ENCODE measurements at places on chromosomes 6 and 20.

GRCh38 chr6:108557494-108558371, 3.0 kb upstream of the FOXO3 start:
- H3K4me1 ChIP-seq: peaks cover 27% of the 10 kb centered on the region
- DNase-seq: peak; percentile 54
- H3K27me3 ChIP-seq: peaks cover 47% of the 10 kb centered on the region
- H3K4me3 ChIP-seq: peak overlapping the region; percentile 88

GRCh38 chr6:1281746-1282145, 30.2 kb upstream of the FOXQ1 start:
- no peak for DNase-seq
- peaks cover 18% of the 10 kb centered on the region for H3K27me3 ChIP-seq
- no peak overlapping the region for H3K27ac ChIP-seq
- H3K36me3 ChIP-seq: no peaks in the 10 kb centered on the region
- H3K4me1 ChIP-seq: no peaks in the 10 kb centered on the region
- H3K4me3 ChIP-seq: no peak overlapping the region

DNA sequence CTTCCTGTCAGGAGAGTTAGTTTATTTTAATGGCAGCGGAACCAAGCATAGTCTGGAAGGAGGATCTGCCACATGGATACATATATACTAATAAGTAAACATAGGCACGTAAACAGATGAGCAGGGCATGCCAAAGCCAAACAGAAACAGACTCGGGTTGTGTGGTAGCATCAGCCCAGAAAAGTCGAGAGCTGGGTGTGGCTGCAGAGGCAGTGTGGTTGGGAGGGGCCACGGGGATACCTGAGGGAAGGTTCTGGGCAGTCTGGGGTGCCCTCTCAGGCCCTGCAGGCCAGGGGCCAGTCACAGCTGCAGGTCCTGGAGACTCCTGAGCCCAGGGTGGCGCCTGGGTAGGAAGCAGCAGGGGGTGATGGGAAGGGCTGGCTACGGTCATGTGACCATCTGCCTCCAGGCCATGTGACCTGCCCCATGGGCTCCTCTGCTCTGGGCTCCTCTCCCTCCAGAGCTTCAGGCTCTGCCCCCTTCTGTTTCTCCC, 42.8 kb upstream of the MRPS10 start:
- H3K4me1 ChIP-seq: peaks cover 14% of the 10 kb centered on the region
- peak overlapping the region; percentile 73 for H3K27ac ChIP-seq
- peaks cover 42% of the 10 kb centered on the region for H3K36me3 ChIP-seq

- peak overlapping the region; percentile 75 for H3K4me3 ChIP-seq
- H3K36me3 ChIP-seq: peaks cover 25% of the 10 kb centered on the region
- H3K27me3 ChIP-seq: no peaks in the 10 kb centered on the region
- H3K27ac ChIP-seq: peak overlapping the region; percentile 95
- peaks cover 74% of the 10 kb centered on the region for H3K4me1 ChIP-seq
Observed at GRCh38 chr20:50146732-50147662, 6.5 kb downstream of the PEDS1 start.

GRCh38 chr6:57026001-57026400, 20.5 kb upstream of the KIAA1586 start:
- no peak for DNase-seq
- H3K27ac ChIP-seq: no peak overlapping the region

GRCh38 chr20:62768551-62769287, 27.6 kb upstream of the MRGBP start:
- peaks cover 4% of the 10 kb centered on the region for H3K4me1 ChIP-seq
- no peaks in the 10 kb centered on the region for H3K36me3 ChIP-seq
- no peak for DNase-seq
- H3K27ac ChIP-seq: no peak overlapping the region

GRCh38 chr6:43723737-43724295, 36.2 kb upstream of the MRPS18A start:
- H3K36me3 ChIP-seq: no peaks in the 10 kb centered on the region
- H3K27me3 ChIP-seq: peaks cover 6% of the 10 kb centered on the region
- H3K27ac ChIP-seq: no peak overlapping the region
- no peak overlapping the region for H3K4me3 ChIP-seq
- DNase-seq: peak; percentile 50

GRCh38 chr20:49948809-49949507, 12.8 kb downstream of the RNF114 start:
- H3K36me3 ChIP-seq: peaks cover 58% of the 10 kb centered on the region
- H3K4me3 ChIP-seq: no peak overlapping the region
- H3K27me3 ChIP-seq: no peaks in the 10 kb centered on the region
- no peak overlapping the region for H3K27ac ChIP-seq

DNA sequence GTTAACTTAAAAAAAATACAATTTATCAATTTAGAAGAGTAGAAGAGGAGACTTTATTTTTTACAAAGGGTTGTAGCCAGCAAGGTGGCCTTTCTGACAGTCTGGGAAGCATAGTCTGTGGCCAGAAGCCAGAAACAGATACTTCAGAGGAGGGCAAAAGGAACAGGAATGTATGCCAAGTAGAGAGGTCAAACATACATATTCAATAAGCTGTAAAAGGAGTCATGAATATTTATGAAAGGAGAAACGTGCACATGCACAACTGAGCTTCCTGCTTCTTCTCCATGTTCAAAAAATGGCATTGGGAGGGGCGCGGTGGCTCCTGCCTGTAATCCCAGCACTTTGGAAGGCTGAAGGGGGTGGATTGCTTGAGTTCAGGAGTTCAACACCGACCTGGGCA, 43.9 kb upstream of the FAM184A start:
- H3K27ac ChIP-seq: no peak overlapping the region
- H3K27me3 ChIP-seq: peaks cover 3% of the 10 kb centered on the region
- no peaks in the 10 kb centered on the region for H3K36me3 ChIP-seq
- H3K4me1 ChIP-seq: no peaks in the 10 kb centered on the region
- DNase-seq: no peak
- H3K4me3 ChIP-seq: no peak overlapping the region

- no peaks in the 10 kb centered on the region for H3K36me3 ChIP-seq
- H3K4me3 ChIP-seq: no peak overlapping the region
- DNase-seq: no peak
- H3K4me1 ChIP-seq: no peaks in the 10 kb centered on the region
Observed at GRCh38 chr6:78835817-78836216, 31.5 kb upstream of the IRAK1BP1 start.

- DNase-seq: no peak
- H3K27ac ChIP-seq: no peak overlapping the region
- H3K4me3 ChIP-seq: no peak overlapping the region
Observed at GRCh38 chr6:90131614-90132423, 164.8 kb downstream of the BACH2 start.

DNA sequence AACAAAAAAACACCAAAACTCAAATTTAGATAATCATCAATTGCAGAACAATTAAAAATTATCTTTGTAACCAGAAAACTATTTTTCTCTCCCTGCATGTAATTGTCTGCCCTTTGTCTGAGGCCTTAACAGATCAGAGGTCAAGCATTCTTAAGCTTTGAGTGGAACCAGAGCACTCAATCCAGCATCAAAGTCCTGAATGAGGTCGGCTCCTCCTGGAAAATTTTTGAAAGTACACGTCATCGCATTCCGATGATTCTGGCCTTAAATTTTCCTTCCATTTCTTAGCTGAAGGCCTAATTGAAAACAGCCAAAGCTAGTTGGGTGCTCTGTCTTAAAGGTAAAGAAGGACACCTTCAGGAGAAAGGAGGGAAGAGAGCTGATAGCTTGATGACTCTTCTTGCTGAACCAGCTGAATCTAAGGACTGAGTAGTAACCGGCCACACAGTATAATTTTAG, 510.2 kb upstream of the SULF2 start:
- no peak overlapping the region for H3K27ac ChIP-seq
- no peaks in the 10 kb centered on the region for H3K36me3 ChIP-seq
- DNase-seq: no peak
- H3K4me1 ChIP-seq: no peaks in the 10 kb centered on the region

DNA sequence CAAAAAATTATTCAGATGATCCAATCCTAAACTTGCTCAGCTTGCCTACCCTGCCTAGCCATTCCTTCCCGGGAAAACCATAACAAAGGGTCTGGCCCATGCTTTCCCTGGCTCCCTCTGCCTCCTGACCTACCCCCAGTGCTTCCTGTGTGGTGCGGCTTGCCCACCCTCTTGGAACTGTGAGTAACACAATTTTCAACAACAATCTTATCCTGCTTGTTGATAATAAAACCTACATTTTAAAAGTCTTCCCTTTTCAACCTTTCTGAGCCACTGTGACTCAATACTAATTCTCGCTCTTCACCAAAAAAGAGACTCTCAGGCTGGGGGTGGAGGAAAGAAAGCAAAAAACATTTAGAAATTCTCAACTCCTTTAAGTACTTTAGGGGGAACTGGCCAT, 18.0 kb downstream of the EXOC2 start:
- H3K4me3 ChIP-seq: no peak overlapping the region
- H3K27me3 ChIP-seq: no peaks in the 10 kb centered on the region
- H3K4me1 ChIP-seq: peaks cover 19% of the 10 kb centered on the region
- peaks cover 21% of the 10 kb centered on the region for H3K36me3 ChIP-seq
- DNase-seq: no peak

DNA sequence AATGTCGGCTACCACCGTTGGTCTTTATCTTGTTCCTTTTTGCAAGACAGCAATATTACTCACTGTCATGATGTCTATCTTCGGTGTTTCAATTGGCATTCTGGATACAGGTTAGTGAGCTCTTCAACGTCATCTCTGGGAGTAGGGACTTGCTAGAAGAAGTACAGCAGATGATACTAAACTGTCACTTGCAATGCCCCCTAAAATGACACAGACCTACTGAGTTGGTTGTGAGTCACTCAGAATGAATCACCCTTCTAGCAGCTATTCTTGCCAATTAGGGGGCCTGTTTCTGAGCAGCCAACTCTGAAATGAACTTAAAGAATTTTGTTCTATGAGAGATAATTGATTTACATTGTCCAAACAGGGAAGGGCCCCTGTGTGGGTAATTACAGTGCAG, 176.5 kb downstream of the SLC16A10 start:
- peaks cover 30% of the 10 kb centered on the region for H3K4me1 ChIP-seq
- peaks cover 38% of the 10 kb centered on the region for H3K36me3 ChIP-seq
- H3K27ac ChIP-seq: no peak overlapping the region
- H3K4me3 ChIP-seq: no peak overlapping the region

DNA sequence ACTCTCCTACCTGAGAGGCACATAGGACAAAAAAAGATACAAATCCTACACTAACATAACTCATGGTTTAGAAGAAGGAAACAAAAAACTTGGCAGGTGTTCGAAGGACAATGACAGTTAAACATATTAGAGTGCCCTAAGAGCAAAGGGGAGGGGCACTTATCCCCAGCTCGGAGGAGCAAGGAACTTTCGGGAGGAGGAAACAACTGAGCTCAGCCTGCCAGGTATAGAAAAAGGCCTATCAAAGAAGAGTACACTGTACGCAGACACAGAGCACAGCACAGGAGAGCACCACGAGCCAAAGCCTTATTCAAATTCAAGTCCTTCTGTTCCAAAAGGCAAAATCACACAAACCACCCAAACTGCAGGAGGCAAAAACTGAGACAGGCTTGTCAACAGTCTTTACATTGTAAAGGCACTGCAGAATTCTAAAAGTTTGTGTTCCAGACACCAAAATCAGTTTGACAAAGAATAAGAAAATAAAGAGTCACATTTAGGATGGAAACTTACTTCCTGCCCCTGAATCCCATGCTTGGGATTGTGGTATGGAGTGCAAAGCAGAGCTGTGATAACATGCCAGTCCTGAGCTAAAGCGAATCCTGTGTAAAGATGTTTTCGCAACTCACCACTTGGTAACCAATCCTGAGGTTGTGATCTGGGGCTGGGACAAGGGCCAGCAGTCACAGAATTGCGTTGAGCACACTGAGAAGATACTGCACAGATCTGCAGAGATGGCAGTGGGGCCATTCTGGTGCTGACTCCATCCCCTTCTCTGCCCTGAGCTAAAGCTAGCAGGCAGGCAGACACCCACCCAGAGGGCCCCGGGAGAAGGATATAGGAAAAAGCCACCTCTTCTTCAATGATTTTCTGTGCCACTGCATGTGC, 108.6 kb downstream of the CHD6 start:
- no peak for DNase-seq
- H3K27me3 ChIP-seq: no peaks in the 10 kb centered on the region
- peaks cover 41% of the 10 kb centered on the region for H3K36me3 ChIP-seq
- H3K27ac ChIP-seq: no peak overlapping the region
- peaks cover 26% of the 10 kb centered on the region for H3K4me1 ChIP-seq
- no peak overlapping the region for H3K4me3 ChIP-seq

DNA sequence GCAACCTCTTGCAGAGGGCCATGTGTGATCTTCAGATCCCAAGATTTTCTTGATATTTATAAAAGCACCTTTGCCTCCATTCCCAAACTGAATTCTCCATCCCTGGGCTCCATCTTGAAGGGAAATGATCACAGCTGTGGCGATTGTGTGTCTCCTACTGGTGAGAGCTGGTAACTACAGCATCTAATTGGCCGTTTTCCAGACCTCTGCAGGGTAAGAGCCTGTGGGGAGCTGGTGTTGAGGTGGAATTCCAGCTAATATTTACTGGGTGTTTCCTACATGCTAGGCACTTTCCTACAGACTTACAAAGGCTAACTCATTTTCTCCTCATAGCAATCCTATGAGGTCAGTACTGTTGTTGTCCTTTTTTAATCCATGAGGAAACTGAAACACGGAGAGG, 59.2 kb upstream of the FNDC1 start:
- H3K4me1 ChIP-seq: peaks cover 47% of the 10 kb centered on the region
- no peak overlapping the region for H3K4me3 ChIP-seq
- H3K27ac ChIP-seq: no peak overlapping the region

DNA sequence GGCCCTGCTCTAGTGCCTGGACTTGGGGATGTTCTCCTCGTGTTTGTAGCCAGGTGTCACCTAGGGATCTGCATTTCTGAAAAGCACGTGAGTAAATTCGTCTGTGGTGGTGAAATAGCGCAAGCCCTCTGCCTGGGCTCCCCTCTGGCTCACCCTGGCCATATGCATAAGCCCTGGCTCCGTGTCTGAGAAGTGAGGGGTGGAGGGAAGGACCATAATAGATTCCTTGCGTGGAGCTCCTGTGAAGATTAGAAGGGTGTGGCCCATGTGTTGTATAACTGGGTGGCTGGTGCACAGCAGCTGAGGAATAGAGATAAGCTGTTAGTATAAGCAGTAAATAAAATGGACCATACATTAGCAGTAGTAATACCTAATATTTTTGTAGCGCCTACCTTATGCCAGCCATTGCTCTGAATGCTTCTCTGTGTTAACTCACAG, 4.8 kb downstream of the BCAS1 start:
- DNase-seq: no peak
- no peak overlapping the region for H3K27ac ChIP-seq
- H3K27me3 ChIP-seq: peaks cover 3% of the 10 kb centered on the region
- no peaks in the 10 kb centered on the region for H3K4me1 ChIP-seq

- no peaks in the 10 kb centered on the region for H3K27me3 ChIP-seq
- H3K4me1 ChIP-seq: peaks cover 9% of the 10 kb centered on the region
- no peak for DNase-seq
- peak overlapping the region; percentile 88 for H3K4me3 ChIP-seq
- peak overlapping the region; percentile 77 for H3K27ac ChIP-seq
Observed at GRCh38 chr20:33490934-33491656, 1.2 kb downstream of the CBFA2T2 start.

GRCh38 chr6:137904822-137905617, 38.0 kb downstream of the TNFAIP3 start:
- peak overlapping the region; percentile 72 for H3K4me3 ChIP-seq
- H3K4me1 ChIP-seq: peaks cover 67% of the 10 kb centered on the region
- no peak for DNase-seq
- peak overlapping the region; percentile 97 for H3K27ac ChIP-seq

- no peaks in the 10 kb centered on the region for H3K4me1 ChIP-seq
- no peak for DNase-seq
- no peak overlapping the region for H3K4me3 ChIP-seq
- no peaks in the 10 kb centered on the region for H3K36me3 ChIP-seq
Observed at GRCh38 chr20:40192529-40192928, 496.5 kb downstream of the MAFB start.

GRCh38 chr6:152375197-152375596, 262.0 kb downstream of the SYNE1 start:
- H3K4me3 ChIP-seq: no peak overlapping the region
- H3K27ac ChIP-seq: no peak overlapping the region
- H3K27me3 ChIP-seq: peaks cover 5% of the 10 kb centered on the region
- no peaks in the 10 kb centered on the region for H3K36me3 ChIP-seq
- no peak for DNase-seq

Data from activated T-helper 1 cell treated with anti-CD3 and anti-CD28 coated beads, Interleukin-12 subunit alpha, Interleukin-12 subunit beta, Interleukin-2, Interleukin-4 antibody, amounts not matched to agents 30 ng/mL and 10 ng/mL and 1 ng/mL, durations not matched to agents 14 hours and 24 hours and 36 hours (primary cell).